ENCODE measurements at places on chromosomes 5 and 9.
A peak's percentile ranks its signal among the peaks of the same experiment; 100 is the strongest.

GRCh38 chr9:73125651-73126050 lies 26.0 kb upstream of the ANXA1 start:
- no peak for DNase-seq

DNA sequence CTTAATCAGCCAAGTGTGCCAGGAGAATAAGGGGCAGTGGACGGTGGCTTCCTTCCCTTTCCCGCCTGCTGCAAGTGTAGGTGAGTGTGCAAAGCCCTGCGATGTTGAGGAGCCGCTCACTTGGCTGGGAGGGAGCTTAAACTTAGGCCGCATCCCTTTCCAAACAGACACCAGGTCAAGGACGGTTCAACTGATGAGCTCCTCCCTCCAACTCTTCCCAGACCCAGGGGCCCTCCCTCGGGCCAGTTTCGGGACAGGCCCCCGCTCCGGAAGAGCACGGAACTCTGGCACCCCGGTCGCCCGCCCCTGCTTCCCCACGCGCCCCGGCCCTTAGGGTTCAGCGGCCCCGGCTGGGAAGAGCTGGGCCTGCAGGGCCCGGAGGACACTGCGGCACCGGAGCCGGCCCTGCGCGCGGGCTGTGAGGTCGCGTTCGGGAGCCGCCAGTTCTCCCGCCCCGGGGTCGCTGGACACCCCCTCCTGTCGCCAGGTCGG lies 481 bp downstream of the MRPL36 start:
- peak; percentile 28 for DNase-seq

GRCh38 chr5:148882332-148882731 lies 55.9 kb downstream of the ADRB2 start:
- DNase-seq = peak; percentile 45

GRCh38 chr9:38626006-38626405 lies 5.6 kb upstream of the ANKRD18A start:
- no peak for DNase-seq

- DNase-seq = no peak
Observed at GRCh38 chr5:132198571-132198970, 29.1 kb downstream of the P4HA2 start.

- DNase-seq = no peak
Observed at GRCh38 chr5:55894135-55894534, 43.0 kb downstream of the IL31RA start.

- DNase-seq = no peak
Observed at GRCh38 chr5:145429170-145429569, 406.0 kb downstream of the PRELID2 start.

- peak; percentile 78 for DNase-seq
Observed at GRCh38 chr5:67999391-67999790, 216.2 kb upstream of the PIK3R1 start.

- peak; percentile 91 for DNase-seq
Observed at GRCh38 chr9:13478639-13479038, 199.1 kb upstream of the MPDZ start.

DNA sequence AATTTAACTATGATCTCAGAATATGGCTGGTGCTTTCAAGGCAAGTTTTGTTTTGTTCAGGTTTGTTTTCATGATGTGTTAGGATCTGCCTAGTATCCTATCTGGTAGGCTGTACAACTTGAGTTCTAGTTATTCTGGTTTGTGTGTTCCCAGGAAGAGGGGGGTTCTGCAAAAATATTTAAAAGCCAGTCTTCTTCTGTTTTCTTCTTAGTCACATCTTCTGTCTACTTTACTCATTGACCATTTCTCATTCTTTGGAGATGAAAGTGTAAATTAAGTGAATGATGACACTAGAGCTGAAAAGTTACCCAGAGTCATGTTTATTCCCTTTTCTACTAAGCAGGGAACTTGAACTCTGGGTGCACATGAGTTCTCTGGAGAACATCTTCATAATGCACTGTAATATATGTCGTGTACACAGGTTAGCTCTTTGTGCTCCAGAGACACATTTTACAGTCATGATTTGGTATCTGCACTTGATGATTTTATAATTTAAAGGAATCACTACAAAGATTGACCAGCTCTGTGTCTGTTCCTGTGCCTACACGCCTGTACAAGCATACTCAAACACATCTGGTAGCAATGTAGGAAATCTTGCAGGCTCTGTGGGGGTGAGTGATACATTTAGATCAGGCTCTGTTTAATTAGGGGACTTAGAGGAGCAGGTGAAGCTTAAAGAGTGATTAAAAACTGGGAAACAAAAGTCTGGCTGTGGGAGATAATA lies 5.0 kb downstream of the SMAD5 start:
- no peak for DNase-seq

- no peak for DNase-seq
Observed at GRCh38 chr9:27261517-27262211, 35.3 kb downstream of the EQTN start.

DNA sequence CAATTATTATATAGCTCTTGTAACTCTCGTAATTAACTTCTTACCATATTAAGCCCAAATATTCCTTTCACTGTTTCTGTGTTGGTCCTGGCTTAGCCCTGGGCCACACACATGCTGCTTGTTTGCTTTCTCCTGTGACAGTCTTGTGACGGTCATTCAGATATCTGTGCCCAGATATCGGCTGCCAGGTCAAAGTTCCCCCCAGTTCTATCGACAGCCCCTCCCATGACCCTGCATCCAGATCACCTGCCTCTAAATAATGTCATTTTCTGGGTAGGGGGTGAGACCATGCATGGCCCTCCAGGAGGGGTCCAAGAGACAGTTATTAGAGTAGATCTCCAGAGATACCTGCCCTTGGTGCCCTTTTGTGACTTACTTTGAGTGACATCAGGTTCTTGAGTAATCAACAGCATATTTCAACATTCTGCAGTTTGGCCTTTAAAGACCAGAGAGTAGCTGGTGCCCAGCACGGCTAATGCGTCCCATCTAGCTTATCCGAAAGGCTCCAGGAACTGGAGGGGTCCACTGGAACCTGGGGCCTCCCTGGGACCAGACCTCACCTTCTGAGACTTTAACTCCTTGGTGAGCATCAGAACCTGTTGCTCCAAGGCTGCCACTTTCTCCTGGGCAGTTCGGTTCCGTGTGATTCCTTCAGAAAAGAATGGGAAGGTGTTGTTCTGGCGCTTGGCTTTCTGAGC lies 26.9 kb downstream of the TBC1D2 start:
- DNase-seq = no peak

DNA sequence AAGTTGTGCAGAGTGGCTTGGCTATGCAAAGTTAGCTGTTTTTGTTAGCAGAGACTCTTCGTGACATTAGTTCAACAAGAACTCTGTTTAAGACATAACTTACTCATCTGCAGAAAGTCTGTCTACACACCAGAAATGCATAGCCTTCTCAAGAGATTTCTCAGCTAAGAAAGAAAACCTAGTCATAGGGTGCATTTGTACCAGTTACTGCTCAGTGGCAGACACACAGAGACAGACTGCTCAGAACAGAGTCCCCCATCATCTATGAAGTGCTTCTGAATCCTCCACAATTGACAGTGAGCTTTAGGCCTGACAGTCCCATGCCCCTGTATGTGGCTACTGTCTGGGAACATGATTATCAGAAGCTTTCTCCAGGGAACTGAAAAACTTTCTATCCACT lies 56.1 kb upstream of the IFNK start:
- no peak for DNase-seq

GRCh38 chr5:147661541-147661940 lies 121.0 kb downstream of the JAKMIP2 start:
- peak; percentile 30 for DNase-seq

DNA sequence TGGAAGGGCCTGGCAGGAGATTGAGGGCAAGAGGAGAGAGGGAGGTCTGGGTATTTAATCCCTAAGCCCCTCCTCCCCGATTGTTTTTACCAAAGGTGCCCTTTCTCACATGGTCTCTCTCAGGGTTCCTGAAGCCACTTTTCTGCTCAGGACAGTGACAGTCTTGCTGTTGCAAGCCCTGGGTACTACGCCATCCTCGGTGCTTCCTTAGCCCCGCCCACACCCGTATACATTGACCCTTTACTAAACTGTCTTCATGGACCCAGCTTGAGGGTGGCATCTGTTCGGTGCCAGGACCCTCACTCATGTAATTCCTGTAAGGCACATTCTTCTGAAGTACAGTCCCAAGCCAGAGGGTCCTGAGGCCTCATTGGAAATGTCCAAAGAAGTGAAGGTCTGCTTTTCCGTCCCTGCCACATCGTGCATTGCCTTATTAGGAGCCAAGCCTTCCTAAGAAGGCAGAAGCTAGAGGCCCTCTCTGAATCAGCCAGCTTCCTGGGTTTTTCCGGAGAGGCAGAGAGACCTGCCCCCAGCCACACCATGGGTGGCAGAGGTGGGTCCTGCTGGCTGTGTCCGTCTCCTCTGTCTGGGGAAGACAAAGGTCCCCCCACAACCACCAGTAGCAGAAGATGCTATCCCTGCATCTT lies 1.9 kb upstream of the SH3PXD2B start:
- no peak for DNase-seq

DNA sequence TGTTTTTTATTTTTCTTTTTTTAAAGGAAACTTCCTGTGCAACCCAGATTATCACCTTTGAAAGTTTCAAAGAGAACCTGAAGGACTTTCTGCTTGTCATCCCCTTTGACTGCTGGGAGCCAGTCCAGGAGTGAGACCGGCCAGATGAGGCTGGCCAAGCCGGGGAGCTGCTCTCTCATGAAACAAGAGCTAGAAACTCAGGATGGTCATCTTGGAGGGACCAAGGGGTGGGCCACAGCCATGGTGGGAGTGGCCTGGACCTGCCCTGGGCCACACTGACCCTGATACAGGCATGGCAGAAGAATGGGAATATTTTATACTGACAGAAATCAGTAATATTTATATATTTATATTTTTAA lies 2.1 kb downstream of the CSF2 start:
- DNase-seq = no peak

DNA sequence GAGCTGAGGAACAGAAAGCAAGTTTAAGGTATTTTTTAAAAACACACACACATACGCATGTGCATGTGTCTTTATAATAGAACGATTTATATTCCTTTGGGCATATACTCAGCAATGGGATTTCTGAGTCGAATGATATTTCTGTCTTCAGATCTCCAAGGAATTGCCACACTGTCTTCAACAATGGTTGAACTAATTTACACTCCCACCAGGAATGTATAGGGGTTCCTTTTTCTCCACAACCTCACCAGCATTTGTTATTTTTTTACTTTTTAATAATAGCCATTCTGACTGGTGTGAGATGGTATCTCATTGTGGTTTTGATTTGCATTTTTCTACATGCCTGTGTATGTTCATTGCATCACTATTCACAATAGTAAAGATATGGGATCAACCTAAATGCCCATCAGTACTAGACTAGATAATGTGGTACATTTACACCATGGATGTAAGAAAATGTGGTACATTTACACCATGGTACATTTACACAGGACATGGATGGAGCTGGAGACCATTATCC lies 60.3 kb upstream of the MAP3K1 start:
- DNase-seq = no peak

GRCh38 chr5:71836559-71837112 lies 117.6 kb downstream of the CARTPT start:
- DNase-seq = peak; percentile 40

DNA sequence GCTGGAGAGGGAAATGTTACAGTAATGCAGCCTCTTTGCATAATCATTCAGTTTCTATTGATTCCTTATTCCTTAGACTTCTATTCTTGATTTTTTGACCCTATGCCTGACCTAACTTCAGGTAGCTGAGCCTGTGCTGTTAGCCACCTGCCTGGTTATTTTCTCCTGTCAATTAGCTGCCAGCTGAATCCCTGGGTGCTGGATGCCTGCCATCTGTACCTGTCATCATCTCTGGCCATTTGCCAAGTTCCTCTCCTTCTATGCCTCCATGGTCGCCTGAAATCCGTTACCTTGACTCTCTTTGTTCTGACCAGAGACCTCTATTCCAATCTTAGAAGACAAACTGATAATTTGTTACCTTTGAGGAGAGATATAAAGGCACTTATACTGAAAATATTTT lies 178.3 kb downstream of the CAVIN4 start:
- DNase-seq = no peak

- DNase-seq = no peak
Observed at GRCh38 chr5:163190283-163190682, 247.1 kb upstream of the CCNG1 start.

- peak; percentile 41 for DNase-seq
Observed at GRCh38 chr9:129211686-129212085, 33.6 kb upstream of the IER5L start.

DNA sequence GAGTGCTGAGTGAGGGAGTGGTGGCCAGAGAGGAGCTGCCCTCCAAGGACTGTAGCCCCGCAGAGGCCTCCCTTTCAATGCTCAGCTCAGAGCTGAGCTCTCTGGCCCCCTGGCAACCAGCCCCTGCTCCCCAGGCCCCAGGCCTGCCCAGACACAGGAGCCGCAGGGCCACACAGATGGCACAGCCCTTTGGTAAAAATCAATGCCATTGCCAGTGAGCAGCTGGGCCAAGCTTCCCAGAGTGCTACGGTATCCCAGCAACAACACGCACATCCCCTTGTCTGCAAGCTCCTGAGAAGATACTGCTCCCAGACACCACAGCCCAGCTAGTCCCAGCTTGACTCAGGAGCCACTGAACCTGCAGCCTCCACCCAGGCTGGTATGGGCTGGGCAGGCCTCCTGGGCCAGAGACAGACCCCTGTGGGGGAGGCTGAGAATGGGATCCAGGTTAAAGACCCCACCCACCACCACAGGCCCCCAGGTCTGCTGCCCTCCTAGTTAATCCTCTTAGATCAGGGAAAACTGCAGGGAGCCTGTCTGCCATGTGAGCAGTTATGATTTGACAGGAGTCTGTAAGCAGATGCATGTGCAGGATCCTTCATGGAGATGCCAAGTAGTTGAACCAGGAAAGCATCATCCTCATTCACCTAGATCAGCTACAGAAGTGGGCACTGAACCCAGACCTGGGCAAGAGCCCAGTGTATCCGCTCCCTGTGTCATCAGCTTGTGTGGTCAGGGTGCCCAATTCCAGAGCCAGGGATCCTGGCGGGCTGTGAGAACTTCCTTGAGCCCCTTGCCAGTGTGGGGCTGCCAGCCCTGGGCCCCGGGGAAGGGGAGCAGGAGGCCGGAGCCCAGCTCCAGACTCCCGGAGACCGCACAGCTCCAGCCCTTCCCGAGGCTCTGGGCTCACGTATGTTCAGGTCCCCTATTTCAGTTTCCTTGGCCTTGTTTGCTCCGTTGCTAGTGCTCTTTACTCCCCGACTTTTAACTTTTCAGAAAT lies 26.7 kb upstream of the ADAMTS2 start:
- DNase-seq = peak; percentile 42

GRCh38 chr9:38194870-38195269 lies 125.8 kb upstream of the SHB start:
- DNase-seq = no peak

GRCh38 chr5:118906947-118907346 lies 81.4 kb downstream of the DTWD2 start:
- no peak for DNase-seq

Data from muscle of leg (tissue), 16 donors.